ENCODE measurements at places on chromosomes 13 and 19.
A peak's percentile ranks its signal among the peaks of the same experiment; 100 is the strongest.

- DNase-seq: peak; percentile 51
Observed at GRCh38 chr19:48415395-48415794, 21.9 kb downstream of the GRIN2D start.

DNA sequence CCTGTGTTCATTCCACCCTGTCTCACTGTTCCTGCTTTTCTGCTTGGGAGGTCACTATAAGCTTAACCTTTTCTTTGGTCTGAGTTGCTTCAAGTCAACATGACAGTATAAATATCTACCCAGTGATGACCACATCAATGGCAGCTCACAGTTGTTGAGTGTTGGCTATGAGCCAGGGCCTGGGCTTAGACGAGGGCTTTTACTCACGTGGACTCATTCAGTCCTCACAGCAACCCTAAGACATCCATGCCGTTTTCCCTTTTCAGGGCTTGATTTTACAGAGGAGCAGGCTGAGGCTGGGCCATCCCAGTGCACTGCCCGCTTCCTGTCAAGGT is 10.2 kb upstream of the CCDC97 start:
- peak; percentile 27 for DNase-seq

- no peak for DNase-seq
Observed at GRCh38 chr19:58300620-58301019, 4.6 kb upstream of the ERVK3-1 start.

DNA sequence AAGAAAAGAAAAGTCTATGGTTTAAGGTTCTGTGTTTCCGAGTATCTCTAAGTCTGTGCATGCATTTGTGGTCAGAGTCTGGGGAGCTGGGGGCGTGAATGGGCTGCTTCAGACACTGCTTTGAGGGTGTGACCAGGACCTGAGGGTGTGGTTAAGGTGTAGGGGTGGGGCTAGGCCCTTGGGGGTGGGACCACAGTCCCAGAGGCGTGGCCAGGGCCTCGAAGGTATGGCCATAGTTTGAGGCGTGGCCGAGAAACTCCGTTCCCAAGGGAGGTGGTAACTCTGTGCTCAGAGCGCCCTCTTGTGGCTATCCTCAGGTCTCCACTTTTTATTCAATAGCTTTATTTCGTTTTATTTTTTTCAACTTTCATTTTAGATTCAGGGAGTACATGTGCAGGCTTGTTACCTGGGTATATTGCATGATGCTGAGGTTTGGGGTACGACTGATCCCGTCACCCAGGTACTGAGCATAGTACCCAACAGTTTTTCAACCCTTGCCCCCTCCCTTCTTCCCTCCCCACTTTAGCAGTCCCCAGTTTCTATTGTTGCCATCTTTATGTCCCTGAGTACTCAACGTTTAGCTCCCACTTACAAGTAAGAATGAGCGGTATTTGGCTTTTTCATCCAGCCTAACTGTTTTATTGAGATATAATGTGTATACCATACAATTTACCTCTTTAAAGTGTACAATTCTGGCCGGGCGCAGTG is 7.0 kb upstream of the CBLC start:
- DNase-seq: peak; percentile 96

- no peak for DNase-seq
Observed at GRCh38 chr13:32045537-32045936, 14.0 kb downstream of the FRY start.

- no peak for DNase-seq
Observed at GRCh38 chr19:485077-485476, 11.2 kb upstream of the MADCAM1 start.

GRCh38 chr19:9323557-9323918 is 441 bp upstream of the ZNF559 start:
- no peak for DNase-seq

GRCh38 chr13:26853323-26853722 is 92.7 kb upstream of the GPR12 start:
- DNase-seq: no peak
